ENCODE measurements at places on chromosomes 1 and 21. TPM values are rescaled to one million over a fixed set of nuclear protein-coding genes. Genes with fewer than 3 reads are reported as not detected.

Gene TP73
- 1.6 TPM for total RNA-seq

Gene OR10R2
- not detected for total RNA-seq

Gene PER3
- 2.8 TPM for total RNA-seq

Gene FCRLB
- total RNA-seq: 0.74 TPM

- no peak for DNase-seq
Observed at GRCh38 chr1:182718311-182718710, 33.9 kb upstream of the RGS8 start.

- DNase-seq: no peak
Observed at GRCh38 chr1:11946647-11947046, 12.1 kb downstream of the PLOD1 start.

- no peak for DNase-seq
Observed at GRCh38 chr1:7847599-7847998, 5.3 kb downstream of the UTS2 start.

- DNase-seq: no peak
Observed at GRCh38 chr1:166322470-166322869, 155.7 kb upstream of the FAM78B start.

- no peak for DNase-seq
Observed at GRCh38 chr1:69401879-69402278, 165.8 kb upstream of the LRRC7 start.

DNA sequence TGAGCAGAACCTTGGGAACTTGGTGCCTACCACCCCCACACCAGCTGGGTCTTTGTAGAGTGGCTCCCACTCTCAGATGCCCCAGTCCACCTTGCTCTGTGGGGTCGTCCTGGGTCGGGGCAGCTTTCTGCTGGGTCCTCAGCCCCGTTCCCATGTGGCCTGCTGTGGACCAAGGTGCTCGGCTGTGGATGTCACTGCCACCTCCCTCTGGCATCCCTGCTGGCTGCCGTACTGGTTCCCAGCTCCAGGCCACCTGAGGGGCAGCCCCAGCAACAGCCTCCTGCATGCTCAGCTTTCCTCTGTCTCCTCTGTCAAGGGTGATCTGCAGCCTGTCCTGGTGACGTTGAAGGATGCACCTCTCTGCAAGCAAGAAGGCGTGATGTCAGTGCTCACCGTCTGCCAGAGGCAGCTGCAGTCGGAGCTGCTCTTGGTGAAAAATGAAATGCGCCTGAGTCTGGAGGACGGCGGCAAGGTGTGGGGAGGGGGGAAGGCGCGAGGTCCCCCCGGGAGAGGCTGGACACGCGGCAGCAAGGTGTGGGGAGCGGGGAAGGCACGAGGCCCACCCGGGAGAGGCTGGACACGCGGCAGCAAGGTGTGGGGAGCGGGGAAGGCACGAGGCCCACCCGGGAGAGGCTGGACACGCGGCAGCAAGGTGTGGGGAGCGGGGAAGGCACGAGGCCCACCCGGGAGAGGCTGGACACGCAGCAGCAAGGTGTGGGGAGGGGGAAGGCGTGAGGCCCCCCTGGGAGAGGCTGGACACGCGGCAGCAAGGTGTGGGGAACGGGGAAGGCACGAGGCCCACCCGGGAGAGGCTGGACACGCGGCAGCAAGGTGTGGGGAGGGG lies 45.9 kb upstream of the DIP2A start:
- no peak for DNase-seq

DNA sequence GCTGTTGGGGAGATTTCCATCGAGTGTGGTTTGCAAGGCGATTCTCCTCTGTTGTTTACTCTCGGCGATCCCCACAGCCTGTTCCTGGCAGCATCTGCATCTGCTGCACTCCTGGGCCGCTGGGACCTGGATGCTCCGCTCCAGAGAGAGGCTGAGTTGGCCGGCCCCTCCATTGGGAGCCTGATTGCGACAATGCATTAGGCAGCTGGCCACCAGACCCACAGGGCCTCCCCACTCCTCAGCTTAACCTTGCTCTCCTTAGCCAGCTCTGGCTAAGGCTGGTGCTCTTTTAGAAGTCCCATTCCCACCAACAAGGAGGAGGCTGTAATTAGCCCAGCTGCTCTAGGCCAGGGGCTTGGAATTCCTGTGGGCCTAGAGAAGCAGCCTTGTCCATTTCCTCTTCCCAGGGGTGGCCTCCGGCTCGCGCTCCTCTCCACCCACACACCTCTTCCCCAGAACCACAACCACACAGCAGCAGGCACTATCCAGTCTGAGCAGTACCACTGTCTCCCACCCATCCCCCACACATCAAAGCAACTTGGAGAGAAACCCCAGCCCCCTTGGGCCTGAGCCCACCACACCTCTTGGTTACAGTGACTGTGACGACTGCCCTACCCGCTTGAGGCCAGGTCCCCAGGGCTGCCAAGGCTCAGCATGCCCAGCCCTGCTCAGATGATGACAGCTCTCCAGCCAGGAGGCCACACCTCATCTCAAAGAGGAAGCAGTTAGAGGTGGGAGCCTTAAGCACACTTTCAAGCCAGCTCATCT lies 193.8 kb upstream of the EDN2 start:
- no peak for DNase-seq

DNA sequence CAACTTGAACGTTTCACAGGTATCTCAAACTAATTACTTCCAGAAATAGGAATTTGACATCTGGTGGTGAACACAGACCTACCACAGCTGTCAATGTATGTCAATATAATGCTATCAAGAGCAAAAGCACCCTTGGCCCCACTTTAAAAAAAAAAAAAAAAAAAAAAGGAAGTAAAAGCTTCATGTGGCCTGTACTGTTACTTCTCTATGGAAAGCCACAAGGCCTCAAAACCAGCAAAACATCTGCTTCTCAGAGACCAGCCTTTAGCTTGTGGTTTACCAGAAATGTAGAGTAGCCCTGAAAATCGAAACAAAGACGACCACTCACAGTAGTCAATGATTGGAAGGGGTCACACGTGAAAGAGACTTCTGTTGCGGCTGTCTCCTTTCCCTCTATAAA lies 109.6 kb downstream of the SLC45A1 start:
- no peak for DNase-seq

Measured in H7 (cell line).